ENCODE measurements at places on chromosomes 1 and 21.

DNA sequence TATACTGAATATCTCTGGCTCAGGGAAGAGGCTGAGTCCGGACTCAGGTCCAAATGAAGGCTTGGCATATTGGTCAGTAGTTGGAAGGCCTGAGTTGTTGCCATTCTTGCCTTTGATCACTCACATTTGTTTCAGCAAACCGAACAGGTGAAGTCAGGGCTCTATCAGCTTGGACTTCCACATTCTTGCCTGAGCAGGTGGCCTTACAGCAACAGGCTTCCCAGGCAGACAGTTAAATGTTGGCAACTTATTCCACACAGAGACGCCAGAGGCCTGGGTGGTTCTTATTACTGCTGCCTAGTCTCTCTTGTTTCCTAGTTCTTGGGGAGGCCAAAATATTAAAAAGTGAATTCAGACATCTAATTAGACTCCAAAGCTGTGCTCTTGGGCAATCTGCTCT lies 36.6 kb downstream of the XCL2 start:
- no peak for DNase-seq

- DNase-seq, result no peak
Observed at GRCh38 chr1:14910984-14911721, 242.4 kb upstream of the TMEM51 start.

DNA sequence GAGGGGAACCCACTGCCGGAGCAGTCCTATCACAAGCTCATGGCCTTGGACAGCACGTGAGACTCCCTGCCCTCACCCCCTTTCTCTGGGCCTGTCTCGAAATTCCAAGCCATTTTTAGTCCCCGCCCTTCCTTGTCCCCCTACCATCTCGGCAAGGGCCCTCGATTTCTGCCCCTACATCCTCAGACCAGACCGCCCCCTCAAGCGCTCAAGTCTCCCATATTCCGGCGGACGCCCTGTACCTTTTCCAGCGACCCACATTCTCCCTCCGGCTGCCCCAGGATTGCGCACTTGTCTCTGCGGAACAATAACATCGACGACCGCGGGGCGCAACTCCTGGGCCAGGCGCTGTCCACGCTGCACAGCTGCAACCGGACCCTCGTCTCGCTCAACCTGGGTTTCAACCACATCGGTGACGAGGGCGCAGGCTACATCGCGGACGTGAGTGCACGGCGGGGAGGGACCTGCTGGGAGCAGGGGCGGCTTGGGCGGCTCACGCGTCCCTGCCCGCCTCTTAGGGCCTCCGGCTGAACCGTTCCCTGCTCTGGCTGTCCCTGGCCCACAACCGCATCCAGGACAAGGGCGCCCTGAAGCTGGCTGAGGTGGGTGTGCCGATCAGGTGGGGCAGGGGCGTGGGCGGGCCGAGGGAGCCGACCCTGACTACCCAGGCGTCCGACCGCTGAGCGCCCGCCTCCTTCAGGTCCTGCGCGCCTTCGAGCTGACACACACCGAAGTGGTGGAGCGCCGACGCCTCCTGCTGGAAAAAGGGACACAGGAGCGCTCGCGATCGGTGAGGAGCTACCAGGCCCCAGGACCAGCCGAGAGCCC lies 7.0 kb downstream of the LRRC71 start:
- peak; percentile 89 for DNase-seq

GRCh38 chr21:22703521-22703920 lies 1705.3 kb downstream of the NCAM2 start:
- no peak for DNase-seq

GRCh38 chr1:119010201-119010600 lies 22.1 kb upstream of the TBX15 start:
- no peak for DNase-seq

DNA sequence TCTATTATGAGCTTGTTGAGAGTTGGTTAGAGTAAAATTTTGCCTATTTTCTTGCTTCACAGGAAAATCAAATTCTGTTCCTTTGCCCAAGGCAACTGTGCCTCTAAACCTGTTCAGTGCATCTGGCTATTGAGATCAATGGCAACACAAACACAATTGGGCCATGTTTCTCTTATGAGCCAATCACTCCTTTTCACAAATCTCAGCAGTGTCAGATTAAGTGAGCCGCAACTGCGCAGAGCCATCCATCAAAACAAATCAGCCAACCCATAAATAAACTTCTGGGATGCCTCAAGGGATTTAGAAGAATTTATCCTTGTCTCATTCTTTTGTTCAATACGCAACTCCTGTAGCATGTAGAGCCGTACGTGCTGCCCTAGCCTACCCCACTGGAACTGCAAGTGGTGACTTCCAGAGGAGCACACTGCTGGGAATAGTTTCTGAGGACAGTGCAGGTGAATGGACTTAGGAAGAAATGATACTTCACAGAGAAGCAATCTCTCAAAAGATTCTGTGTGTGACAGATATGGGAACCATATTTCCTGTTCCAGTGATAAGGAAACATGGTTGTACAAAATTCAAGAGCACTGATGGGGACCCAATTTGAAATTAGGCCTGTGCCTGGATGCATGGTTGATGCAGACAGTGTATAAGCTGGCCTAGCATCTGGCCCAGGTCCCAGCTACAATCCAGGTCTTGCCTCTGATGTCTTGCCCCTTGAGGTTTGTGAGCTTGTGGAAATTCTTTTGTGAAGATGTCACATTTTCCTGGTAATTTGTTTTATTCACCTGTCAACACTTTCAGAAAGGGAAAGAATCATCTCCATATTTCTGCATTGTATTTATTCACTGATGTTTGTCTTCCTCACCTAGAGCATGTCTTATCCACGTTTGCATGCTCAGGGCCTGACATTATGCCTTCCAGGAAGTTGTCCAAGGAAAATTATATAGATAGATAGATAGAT lies 166.2 kb downstream of the URB2 start:
- DNase-seq, result no peak

DNA sequence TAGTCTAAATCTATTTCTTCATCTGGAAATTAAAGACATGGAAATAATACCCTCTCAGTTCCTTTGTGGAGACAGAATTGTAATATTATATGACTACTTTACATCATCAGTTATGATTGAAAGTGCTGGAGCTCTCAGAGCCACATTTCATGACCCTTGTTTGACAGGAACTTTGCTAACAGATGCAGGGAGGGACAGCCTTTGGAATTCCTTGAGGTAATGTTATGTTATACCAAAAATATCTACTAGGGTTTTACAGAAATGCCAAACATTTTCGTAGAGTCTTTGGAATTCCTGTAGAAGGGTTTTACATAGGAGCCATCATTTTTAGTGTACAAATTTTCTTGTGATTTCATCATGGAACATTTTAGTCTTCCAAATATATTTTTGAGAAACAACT lies 57.4 kb upstream of the ADAMTS5 start:
- DNase-seq, result no peak

DNA sequence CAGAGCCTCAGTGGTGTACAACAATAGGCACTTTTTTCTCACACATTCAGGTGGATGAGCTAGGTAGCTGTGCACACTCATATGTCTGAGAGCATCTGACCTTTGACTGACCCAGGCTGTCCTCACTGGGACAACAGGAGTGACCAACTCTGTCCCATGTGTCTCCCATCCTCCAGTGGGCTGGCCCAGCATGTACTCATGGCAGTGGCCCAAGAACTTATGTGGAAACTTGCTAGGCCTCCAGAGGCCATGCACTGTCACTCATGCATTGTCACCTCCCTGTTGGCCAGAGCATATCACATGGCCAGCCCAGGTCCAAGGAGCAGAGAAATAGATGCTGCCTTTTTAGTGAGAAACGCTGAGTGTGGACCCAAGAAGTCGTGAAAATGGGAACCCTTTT lies 158.8 kb downstream of the IGSF21 start:
- DNase-seq, result no peak

GRCh38 chr1:238953448-238954010 lies 432.8 kb upstream of the CHRM3 start:
- no peak for DNase-seq

DNA sequence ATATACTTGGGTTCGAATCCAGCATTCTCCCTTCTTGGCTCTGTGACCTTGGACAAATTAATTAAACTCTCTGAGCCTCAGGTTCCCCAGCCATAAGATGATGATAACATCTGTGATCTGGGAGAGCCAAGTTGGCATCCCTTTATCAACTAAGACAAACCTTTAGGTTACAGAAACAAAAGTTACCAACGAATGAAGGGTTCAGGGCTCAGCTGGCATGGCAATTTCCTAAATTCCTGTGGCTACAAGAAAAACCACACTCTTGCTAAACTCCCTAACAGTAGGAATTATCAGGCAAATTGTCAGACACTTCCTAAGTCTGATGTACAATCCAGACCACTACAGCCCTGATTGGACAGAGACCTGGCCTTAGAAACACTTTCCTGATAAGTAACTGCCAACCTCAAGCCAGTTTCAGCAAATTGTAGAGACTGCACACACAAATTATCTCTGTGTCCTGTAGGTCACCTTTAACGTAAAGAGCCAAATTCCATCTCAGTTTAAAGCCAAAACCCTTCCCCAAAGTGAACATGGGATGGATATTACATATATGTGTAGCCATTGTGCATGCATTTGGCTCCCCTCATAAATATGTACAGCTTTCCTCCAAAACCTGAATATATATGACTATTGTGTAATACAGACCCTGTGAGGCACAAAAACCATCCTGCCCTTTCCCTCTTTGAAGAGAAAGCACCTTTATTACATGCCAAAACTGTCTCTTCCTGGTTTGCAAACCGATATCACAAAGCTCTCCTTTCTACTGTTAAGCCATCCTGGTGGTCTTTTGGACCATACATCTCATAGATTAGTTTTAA lies 39.5 kb upstream of the EDARADD start:
- no peak for DNase-seq

GRCh38 chr1:47407481-47407880 lies 8.6 kb upstream of the FOXE3 start:
- DNase-seq, result no peak

DNA sequence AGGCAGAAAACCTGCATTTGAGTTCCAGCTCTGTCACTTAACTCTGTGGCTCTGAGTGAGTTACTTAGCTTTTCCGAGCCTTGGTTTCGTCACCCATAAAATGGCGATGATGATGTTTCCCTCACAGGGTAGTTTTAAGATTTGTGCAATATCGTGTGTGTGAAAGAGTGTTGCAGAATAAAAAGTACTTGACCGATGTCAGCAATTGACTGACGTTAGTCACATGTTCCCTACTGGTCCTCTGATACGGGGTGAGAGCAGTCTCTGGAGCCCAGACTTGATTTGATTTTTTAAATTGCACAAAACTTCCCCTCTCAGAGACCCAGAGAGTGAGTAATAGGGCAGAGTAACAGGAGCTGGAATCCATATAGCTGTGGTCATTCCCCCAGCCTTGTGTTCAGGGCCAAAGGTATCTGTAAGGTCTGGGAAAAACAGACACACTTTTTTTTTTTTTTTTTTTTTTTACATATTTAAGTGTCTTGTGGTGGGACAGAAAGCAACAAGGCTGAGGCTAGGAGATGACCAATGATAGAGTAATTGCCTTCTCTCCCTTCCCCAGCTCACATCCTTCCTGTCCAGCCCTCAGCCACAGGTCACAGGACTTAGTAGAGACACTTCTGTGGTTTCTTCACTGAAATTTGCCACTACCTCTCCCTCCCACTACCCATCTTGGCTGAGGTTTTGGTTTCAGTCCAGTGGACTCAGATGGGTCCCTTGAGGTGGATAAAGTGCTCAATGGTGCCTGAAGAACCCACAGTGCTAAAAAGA lies 2.0 kb downstream of the FCER1G start:
- no peak for DNase-seq

DNA sequence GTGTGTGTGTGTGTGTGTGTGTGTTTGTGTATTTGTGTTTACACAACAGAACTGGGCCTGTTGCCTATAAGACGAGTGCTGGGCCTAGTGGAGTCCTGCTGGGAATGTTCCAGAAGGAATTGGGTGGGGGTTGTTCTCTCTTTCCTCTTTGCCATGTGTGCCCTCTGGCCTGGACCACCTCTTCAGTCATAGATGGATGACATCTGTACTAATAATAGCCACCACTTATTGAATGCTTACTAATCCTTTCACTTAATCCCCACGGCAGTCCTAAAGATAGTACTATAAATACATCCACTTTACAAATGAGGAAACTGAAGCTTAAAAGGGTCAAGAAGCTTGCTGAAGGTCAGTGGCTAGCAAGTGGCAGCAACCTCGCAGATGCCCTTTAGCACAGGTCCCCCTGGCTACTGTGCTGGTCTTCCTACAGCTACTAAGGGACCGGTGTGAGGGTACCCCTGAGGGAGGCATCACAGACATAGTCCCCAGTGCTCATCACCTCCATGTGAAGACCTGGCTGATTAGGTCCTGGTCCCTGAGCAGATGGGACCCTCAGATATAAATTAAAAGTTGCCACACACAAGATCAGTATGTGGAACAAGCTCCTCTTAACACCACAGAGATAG lies 55.2 kb upstream of the KIF1B start:
- no peak for DNase-seq
